ENCODE measurements at places on chromosomes 7 and 10.

DNA sequence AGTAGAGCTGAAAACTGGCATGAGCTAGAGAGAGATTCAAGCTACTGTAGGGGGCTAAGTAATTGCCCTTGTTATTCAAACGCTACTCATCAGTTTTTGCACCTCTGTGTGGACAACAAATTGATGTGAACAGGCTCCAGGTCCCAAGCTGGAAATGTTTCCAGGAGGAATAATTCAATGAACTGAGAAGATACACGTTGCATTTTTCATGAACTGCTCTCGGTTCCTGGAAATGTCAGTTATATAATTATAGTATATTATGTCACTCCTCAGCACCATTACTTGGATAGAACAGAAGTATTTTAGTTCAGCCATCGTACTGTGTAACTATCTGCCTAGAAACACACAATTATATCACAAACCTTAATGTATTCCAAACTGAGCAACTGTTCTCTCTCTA is 65.9 kb upstream of the A1CF start:
- DNase-seq: no peak

DNA sequence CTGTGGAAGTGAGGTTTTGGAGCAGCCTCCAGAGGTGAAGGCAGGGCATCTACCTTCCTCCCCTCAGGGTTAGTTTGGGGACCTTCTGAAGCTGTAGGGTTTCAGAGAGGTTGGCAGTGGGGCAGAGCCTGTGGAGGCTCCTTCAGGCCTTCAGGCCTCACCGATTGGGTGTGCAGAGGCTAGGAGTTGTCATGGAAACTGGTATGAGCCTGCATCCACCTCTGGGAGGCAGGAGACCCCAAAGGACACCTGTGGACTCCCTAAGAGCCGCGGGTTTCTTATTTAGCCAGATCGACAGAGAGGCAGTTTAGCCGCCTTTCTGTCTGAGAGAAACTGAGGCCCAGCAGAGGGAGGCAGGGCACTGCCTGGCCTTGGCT is 2.0 kb downstream of the LZTS2 start:
- no peak for DNase-seq

DNA sequence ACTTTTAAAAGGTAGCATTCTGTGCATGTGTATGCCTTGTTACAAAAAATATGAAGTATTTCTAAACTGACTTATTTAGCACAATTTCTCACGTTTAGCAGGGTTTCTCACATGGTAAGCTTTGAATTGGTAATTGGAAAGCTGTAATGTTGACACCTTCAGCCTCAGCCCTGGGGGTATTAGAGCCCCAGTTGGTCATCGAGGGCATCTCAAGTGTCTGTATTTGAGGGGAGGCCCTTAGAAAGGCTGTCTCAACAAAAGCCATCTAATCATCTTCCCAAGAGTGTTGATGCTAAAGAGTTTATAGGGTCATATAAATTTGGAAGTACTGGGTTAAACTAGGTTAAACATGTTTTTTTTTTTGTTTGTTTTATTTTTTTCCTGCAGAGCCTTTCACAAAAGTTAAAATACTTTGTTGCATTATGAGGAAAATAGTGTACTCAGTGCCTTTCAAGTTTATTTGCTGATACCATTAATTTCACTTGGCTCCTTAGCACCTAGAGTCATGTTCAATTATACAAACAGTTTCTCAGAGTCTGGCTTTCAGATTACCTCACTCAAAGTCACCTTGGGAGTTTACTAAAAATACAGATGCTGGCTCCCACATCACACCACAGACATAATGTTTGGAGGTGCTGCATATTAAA is 134.0 kb downstream of the CD36 start:
- DNase-seq: no peak

GRCh38 chr10:83253011-83253671 is 886.2 kb upstream of the GHITM start:
- no peak for DNase-seq

DNA sequence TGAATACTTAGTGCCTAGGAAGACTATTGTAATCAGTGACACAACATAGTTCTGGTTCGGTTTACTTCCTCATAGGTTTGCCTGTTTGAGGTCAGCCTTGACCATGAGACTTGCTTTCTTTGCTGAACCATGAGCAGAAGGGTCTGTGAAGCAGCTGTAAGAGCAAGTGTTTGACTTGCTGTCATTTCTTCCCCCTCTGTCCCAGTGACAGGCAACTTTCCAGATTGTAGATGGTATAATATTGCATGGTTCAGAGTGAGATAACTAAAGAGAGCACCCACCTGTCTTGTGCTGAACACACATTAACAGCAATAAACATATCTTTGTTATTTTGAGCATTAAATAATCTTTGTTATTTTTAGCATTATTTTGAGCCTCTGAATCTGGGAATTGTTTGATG is 9.3 kb upstream of the RTKN2 start:
- DNase-seq: no peak

DNA sequence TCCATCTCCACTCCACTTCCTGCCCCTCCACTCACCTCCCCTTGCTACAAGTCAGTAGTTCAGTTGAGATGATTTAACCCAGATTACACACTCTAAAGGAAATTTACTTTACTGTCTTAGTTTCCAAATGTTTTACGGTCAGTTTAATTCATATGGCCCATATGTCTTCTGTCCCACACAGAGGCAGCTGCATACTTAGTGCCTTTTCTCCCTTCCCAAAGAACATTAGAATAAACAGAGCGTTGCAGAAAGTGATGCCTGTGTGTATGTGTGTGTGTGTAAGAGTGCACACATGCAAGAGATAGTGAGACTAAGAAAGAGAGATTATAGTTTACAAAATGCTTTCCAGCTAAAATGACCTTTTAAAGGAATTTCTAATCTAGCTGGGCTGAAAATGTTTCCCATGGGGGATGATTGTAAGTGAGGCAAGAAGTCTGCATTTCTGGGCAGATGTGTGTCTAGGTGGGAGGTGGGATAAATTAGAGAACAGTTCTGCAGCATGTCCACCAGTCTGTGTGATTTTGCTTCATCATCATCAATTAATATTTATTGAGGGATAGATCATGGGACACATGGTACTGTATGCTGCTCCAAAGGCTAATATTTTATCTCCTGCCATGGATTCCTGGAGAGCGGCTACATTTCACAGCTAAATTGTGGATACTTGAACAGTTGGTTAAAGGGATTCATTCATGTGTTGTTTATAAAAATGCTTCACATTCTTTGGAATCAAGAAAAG is 81.5 kb downstream of the NXPH1 start:
- no peak for DNase-seq
